ENCODE measurements at places on chromosomes 2 and 18. TPM values are rescaled to one million over a fixed set of nuclear protein-coding genes. Genes with fewer than 3 reads are reported as not detected.

Gene IL37
- not detected for total RNA-seq

Gene ERCC3
- 24.5 TPM for total RNA-seq

Gene POTEC
- not detected for total RNA-seq

Gene ZBTB7C
- total RNA-seq, result 0.29 TPM

Gene EPB41L3
- 29.3 TPM for total RNA-seq

Gene ALPI
- not detected for total RNA-seq

Gene YES1
- total RNA-seq, result 69.4 TPM

Gene NT5C1B
- 0.10 TPM for total RNA-seq

Gene IL1A
- 0.05 TPM for total RNA-seq

Gene CHRND
- total RNA-seq, result not detected

Gene ANKRD30B
- total RNA-seq, result not detected

Gene IL1R1
- 506 TPM for total RNA-seq

Gene PFN4
- not detected for total RNA-seq

Gene C2orf80
- total RNA-seq, result not detected

Gene CD8B2
- not detected for total RNA-seq

Gene MAP2
- total RNA-seq, result 5.8 TPM

Gene UNC80
- total RNA-seq, result not detected

Gene DCDC2C
- not detected for total RNA-seq

Gene SH3RF3
- total RNA-seq, result 5.6 TPM

Gene CDH2
- total RNA-seq, result 12.4 TPM

Gene REL
- total RNA-seq, result 2.3 TPM

Gene MTERF4
- total RNA-seq, result 20.5 TPM

Gene MAB21L4
- total RNA-seq, result not detected

Gene NPPC
- total RNA-seq, result not detected

Gene POTEF
- total RNA-seq, result not detected

Gene COL3A1
- 10,756 TPM for total RNA-seq

Gene RESP18
- not detected for total RNA-seq

Gene SLC30A3
- total RNA-seq, result 0.06 TPM

Gene IL1B
- 0.44 TPM for total RNA-seq

Gene CFC1
- total RNA-seq, result not detected

Gene TUBA4B
- total RNA-seq, result not detected

Gene ACTR1B
- total RNA-seq, result 32.5 TPM

Gene MAPRE3
- 14.4 TPM for total RNA-seq

Gene RAB31
- total RNA-seq, result 52.7 TPM

Gene LRP2
- not detected for total RNA-seq

Gene LRRC30
- total RNA-seq, result not detected

Gene WNT6
- total RNA-seq, result 0.06 TPM

Gene DNAH6
- not detected for total RNA-seq

Gene FOXD4L1
- 0.15 TPM for total RNA-seq

Gene MRPS9
- total RNA-seq, result 14.5 TPM

Gene RASGRP3
- total RNA-seq, result 4.2 TPM

Gene PAX3
- 0.69 TPM for total RNA-seq

Gene DPP10
- not detected for total RNA-seq

Gene SCN9A
- 0.68 TPM for total RNA-seq

Gene MYCN
- 0.37 TPM for total RNA-seq

Gene RGPD3
- total RNA-seq, result 0.50 TPM

Gene FTCDNL1
- total RNA-seq, result not detected

Gene TDRD15
- total RNA-seq, result not detected

Gene IL18R1
- 13.1 TPM for total RNA-seq
